ENCODE measurements at places on chromosomes 3 and 15. TPM values are rescaled to one million over a fixed set of nuclear protein-coding genes. Genes with fewer than 3 reads are reported as not detected.

GRCh38 chr15:91021516-91022074 is 799 bp downstream of the VPS33B start:
- H3K27ac ChIP-seq = peak overlapping the region; percentile 85
- no peaks in the 10 kb centered on the region for H3K36me3 ChIP-seq
- peak overlapping the region; percentile 79 for H3K4me3 ChIP-seq
- peaks cover 16% of the 10 kb centered on the region for H3K4me1 ChIP-seq

GRCh38 chr3:124763644-124764358 is 33.5 kb downstream of the UMPS start:
- no peak overlapping the region for H3K4me3 ChIP-seq
- no peaks in the 10 kb centered on the region for H3K4me1 ChIP-seq

The VGLL3 gene
- not detected for total RNA-seq

The MST1 gene
- 8.5 TPM for total RNA-seq

The CAPN3 gene
- 4.3 TPM for total RNA-seq

The ANKRD63 gene
- not detected for total RNA-seq

DNA sequence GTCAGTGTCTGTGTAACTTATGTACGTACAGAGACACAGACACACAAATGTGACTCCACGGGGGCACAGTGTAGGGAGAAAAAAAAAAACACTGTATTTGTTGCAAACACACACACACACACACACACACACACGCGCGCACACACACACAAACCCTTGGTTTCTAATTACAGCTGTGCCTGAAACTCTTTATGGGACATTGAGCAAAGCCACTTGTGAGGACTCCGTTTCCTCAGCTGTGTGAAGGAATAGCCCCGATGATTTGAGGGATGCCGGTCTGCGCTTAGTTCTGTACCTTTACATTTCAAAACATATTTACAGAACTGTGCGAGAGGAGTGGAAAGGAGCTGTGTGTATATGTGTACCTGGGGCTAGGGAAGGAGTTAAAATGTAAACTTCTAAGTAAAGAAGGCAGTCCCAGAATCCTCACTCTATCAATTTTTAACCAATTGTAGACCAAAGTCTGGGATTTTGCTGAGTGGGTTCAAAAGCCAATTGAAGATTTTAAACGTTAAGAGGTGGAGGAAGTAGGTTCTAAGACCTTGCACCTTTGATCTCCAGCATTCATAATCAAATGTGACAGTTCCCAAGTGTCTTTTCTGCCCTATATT is 5.3 kb upstream of the BCL6 start:
- peaks cover 41% of the 10 kb centered on the region for H3K4me1 ChIP-seq
- no peaks in the 10 kb centered on the region for H3K27me3 ChIP-seq
- H3K27ac ChIP-seq = no peak overlapping the region
- DNase-seq = no peak
- no peak overlapping the region for H3K4me3 ChIP-seq

GRCh38 chr15:57213862-57214261 is 162.4 kb upstream of the CGNL1 start:
- no peaks in the 10 kb centered on the region for H3K27me3 ChIP-seq
- no peak overlapping the region for H3K27ac ChIP-seq
- no peak overlapping the region for H3K4me3 ChIP-seq
- no peaks in the 10 kb centered on the region for H3K36me3 ChIP-seq
- peak; percentile 5 for DNase-seq
